ENCODE measurements at places on chromosomes 5 and 9. TPM values are rescaled to one million over a fixed set of nuclear protein-coding genes. Genes with fewer than 3 reads are reported as not detected.

GRCh38 chr5:53601570-53601969 is 41.1 kb downstream of the NDUFS4 start:
- DNase-seq: no peak
- H3K27me3 ChIP-seq: no peaks in the 10 kb centered on the region
- H3K36me3 ChIP-seq: peaks cover 4% of the 10 kb centered on the region

DNA sequence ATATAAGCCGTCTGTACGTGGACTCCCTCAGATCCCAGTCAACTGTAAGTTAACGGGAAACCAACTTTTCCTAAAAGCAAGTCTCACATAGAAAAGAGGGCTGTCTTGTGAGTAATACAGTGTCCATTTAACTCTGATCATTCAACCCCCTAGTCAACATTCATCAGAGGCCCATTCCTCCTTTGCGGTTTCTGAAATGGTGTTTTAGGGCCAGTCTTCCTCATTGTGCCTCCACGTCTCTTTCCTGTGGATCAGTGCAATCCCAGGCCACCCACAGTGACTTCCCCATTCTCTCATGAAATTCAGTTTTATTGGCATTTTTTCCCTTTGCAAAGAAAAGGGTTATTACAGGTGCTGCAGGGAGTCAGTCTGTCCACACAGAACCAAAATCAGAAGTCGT is 261.8 kb downstream of the NR3C1 start:
- H3K4me1 ChIP-seq: peaks cover 6% of the 10 kb centered on the region
- H3K27ac ChIP-seq: no peak overlapping the region
- no peak overlapping the region for H3K4me3 ChIP-seq
- no peaks in the 10 kb centered on the region for H3K36me3 ChIP-seq

- no peak overlapping the region for H3K27ac ChIP-seq
- no peaks in the 10 kb centered on the region for H3K27me3 ChIP-seq
- no peak for DNase-seq
These were observed 35.5 kb downstream of the EFNA5 start for GRCh38 chr5:107634981-107635848.

Gene NR4A3
- 5.0 TPM for total RNA-seq

DNA sequence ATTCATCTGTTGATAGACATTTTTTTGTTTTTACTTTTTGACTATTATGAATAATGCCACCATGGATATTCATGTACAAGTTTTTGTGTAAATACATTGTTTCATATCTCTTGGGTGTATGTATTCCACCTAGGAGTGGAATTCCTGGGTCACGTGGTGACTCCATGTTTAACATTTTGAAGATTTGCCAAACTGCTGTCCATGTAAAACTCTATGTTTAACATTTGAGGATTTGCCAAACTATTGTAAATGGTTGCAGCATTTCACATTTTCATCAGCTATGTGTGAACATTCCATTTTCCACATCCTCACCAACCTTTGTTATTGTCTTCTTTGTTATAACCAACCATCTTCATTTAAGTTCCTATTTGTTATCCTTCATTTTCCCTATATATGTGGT is 12.2 kb downstream of the TMEFF1 start:
- no peaks in the 10 kb centered on the region for H3K4me1 ChIP-seq
- H3K36me3 ChIP-seq: no peaks in the 10 kb centered on the region
- no peak overlapping the region for H3K27ac ChIP-seq
- no peaks in the 10 kb centered on the region for H3K27me3 ChIP-seq
- DNase-seq: no peak
- no peak overlapping the region for H3K4me3 ChIP-seq
